ENCODE measurements at places on chromosomes 12 and 14.

DNA sequence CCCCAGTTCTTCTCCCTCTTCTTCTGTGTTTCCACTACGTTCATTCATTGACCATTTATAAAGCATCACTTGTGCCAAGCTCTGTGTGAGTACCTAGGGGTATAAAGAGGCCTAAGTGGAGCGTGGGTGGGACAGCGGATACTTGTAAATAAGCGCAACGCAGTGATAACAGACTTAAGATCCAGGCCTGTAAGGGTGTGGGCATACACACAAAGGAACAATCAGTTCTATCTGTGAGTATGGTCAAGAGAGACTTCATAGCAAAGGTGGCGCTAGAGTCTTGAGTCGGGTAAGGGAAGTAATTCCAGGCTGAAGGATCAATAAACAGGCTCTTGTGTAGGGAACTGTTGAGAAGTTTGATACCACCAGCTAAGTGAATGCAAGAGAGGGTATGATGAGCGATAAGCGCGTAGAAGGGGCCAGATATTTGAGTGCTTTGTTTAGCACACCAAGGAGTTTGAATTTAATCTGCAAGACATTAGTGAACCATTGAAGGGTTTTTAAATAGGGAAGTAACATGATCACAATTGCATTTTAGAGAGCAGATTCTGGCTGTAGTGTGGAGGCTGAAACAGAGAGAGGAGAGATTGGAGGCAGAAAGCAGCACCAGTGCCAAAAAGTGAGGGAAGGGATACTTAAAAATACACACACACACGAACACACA, 1.0 kb upstream of the GXYLT1 start:
- peak; percentile 28 for DNase-seq

- DNase-seq = no peak
These were observed 14.2 kb downstream of the PAWR start for GRCh38 chr12:79676579-79676978.

GRCh38 chr12:45432710-45433109, 216.8 kb downstream of the ANO6 start:
- no peak for DNase-seq

GRCh38 chr12:54341378-54342300, 16.7 kb downstream of the COPZ1 start:
- no peak for DNase-seq

DNA sequence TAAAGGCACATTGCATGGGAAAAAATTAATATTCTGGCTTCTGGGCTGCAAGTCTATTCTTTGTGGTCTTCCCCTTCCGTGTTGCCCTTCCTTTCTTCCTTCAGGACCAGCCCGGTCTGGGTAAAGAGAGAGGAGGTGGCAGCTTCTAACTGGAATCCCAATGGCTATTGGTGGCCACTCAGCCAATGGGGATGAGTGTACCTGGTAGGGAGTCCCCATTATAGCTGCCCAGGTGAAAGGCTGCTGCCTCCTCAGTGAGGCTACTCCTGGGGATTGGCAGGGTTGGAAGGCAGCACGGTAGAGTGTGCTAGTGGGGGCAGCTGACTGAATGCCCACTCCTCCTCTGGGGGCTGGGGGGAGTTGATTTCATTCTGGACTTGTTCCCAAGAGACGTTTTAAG, 112.6 kb downstream of the RBM19 start:
- DNase-seq = no peak
